Ovary (tissue), 10 donors: ENCODE measurements at places on chromosomes 6 and 20. TPM values are rescaled to one million over a fixed set of nuclear protein-coding genes. Genes with fewer than 3 reads are reported as not detected.

DNA sequence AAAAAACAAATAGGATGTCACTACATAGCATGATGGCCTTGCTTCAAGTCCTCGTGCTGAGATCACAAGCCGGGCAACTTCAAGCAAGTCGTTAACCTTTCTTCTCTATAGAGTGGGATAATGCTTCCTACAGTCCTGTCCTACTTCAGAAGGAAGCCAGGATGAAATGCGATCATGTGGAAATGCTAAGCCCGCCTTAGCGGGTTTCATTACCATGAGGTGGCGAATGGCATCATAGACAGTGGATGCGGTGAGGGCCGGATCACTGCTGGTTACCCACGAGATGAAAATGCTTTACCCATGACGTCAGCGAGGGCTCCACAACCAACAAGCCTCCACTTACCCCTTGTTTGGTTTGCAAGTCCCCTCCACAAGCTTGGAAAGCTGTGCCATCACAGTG lies 206.4 kb downstream of the TBXT start:
- no peak overlapping the region for H3K27ac ChIP-seq
- no peaks in the 10 kb centered on the region for H3K4me1 ChIP-seq
- H3K4me3 ChIP-seq = no peak overlapping the region
- no peaks in the 10 kb centered on the region for H3K27me3 ChIP-seq

The OR12D3 gene
- total RNA-seq = not detected

The TFAP2A gene
- 0.15 TPM for total RNA-seq

The ILRUN gene
- 50.6 TPM for total RNA-seq

DNA sequence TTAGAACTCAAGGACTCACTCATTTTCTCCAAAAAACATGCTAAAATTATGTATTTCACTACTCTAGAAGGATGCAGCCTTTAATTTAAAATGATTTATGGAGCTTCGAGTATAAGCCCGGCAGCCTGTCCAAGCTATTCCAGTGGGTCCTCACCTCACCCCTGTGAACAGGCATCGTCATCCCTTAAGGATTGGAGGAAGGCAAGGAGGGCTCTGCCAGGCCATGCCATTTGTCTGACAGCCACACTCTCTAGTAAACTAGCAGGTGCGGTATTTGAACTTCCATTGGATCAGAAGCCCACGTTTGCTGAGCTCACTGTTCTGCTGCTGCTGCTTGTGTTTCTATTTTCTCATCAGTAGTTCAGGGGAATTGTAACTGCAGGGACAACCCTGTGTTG lies 39.8 kb upstream of the NAA20 start:
- peaks cover 20% of the 10 kb centered on the region for H3K4me1 ChIP-seq
- DNase-seq = no peak
- no peaks in the 10 kb centered on the region for H3K27me3 ChIP-seq
